ENCODE measurements at places on chromosomes 5 and 9.

DNA sequence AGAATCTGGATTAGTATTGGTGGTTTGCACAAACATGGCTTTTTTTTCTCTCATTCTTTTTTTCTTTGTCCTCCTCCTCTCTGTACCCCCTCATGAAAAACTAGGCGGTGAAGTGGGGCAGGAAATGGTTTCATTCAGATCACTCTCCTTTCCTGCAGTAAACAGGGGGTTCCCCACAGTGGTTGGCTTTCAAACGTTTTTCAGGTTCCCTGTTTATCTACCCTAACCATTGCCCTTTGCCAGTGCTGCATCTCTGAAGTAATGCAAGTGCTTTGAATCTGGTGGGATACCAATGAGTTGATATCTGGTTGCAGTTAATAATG, 29.8 kb downstream of the NR4A3 start:
- no peak for DNase-seq

GRCh38 chr5:54909911-54910870, 75.2 kb downstream of the ESM1 start:
- peak; percentile 78 for DNase-seq

- peak; percentile 34 for DNase-seq
These were observed 1.1 kb downstream of the KIF2A start for GRCh38 chr5:62306896-62307689.

DNA sequence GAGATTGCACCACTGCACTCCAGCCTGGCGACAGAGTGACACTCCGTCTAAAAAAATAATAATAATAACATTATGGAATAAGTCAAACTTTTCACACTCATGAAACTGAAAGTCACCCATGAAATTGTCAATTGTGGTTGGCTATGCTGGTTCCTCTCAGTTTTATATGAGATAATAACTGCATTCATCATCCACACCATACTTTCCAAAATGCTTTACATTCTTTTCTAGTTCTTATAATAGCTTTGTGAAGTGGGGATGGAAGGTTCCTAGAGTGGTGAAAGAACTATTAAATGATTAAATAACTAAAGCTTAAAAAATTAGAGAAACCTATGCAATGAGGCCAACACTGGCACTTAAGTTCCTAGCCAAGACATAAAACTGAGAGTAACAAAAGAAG, 12.6 kb upstream of the ASPN start:
- DNase-seq, result no peak

GRCh38 chr9:106713206-106713605, 149.8 kb upstream of the ZNF462 start:
- no peak for DNase-seq

DNA sequence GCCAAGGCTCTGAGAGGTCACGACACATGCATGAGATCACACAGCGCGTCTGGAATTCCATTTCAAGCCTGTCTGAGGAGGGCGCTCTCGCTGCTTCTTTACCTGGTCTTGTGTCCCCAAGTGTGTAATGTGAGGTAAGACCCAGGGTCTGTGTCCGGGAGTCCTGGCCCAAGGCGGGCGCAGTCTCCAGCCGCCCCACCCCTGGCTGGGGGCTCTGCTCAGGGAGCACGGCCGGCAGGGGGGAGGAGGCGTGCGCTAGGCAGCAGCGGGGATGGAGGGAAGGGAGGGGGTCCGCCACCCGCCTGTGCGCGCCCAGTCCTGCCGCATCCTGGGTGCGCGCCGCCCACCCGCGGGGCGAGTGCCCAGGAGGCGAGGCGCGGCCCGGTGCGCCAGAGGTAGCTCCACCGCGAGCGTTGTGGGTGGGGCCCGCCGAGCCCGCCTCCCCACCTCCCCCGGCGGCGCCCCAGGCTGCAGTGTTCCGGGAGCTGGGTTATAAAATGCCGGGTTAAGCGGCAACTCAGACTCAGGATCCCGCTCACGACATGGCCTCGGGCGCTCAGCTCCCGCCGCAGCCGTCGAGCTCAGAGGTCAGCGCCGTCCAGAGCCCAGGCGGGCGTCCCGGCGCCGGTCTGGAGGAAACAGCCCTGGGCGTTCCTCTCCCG, at the start of gene CCNI2:
CCNI2 (plus strand) TSS at position 473 of the 662 bp plus-strand sequence; CDS start at position 543, 70 bp downstream.
- no peak for DNase-seq

- DNase-seq, result peak; percentile 8
These were observed 161.1 kb downstream of the CSNK1G3 start for GRCh38 chr5:123673107-123673506.

DNA sequence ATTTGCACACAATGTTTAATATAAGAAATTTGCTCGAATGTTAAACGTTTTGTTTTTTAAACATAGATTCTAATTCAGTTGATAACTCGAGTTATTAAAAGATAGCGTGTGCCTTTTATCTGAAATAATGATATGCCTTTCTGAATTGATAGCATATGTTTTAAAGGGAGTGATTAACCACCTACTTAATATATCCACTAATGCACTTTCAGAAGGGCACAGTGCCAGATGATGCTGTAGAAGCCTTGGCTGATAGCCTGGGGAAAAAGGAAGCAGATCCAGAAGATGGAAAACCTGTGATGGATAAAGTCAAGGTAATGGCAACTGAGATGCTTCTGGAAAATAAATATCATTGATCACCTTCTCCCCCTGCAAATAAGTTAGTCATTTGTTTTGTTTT, 53.9 kb downstream of the ERAP1 start:
- no peak for DNase-seq

DNA sequence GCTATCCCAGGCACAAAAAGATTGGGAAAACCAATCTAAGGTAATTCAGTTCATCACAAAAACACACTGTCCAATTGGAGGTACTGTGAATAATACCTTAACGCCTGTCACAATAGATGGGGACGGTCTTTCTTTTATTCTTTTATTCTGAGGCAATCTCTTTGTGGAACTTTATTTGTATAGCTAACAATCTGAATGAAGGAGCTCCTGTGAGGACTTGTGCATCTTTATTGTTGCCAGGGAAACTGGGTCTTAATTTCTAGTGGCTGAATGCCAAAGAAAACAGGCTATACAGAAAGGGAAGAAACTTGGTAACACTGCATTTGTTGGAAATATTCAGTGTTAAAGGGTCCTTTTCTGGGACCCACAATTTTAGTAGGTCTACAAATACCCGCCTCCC, 546.9 kb upstream of the C9orf72 start:
- DNase-seq, result no peak

GRCh38 chr5:109901628-109901981, 211.9 kb downstream of the MAN2A1 start:
- DNase-seq, result no peak

DNA sequence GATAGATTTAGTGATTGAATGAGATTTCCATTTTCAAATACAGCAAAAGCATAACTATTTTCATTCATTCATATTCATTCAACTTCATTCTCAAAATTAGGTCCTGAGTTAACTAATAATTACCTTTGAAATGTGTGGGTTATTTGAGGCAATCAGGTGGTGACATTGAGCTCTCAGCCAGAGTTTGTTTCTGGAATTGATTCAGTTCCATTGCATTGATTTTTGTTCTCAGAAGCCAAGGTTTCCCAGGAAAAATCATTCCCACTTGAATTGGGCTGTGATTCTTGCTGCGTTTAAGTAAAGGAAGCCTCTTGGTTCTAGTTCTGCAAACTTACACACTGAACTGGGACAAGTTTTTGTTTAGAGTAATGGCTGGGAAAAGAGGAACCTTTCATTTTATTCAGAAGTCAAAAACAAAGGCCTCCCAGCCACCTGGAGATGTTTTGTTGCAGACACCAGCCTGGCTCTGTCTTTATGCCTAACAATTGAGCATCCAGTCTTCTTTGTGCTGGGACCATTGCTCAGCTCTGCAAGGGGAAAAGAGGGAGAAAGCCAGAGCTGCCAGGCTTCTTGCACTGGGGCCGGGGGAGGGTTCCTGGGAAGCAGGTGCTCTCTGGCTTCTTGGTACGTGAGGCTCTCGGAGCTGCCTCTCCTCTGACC, 198.6 kb downstream of the TRIO start:
- no peak for DNase-seq

DNA sequence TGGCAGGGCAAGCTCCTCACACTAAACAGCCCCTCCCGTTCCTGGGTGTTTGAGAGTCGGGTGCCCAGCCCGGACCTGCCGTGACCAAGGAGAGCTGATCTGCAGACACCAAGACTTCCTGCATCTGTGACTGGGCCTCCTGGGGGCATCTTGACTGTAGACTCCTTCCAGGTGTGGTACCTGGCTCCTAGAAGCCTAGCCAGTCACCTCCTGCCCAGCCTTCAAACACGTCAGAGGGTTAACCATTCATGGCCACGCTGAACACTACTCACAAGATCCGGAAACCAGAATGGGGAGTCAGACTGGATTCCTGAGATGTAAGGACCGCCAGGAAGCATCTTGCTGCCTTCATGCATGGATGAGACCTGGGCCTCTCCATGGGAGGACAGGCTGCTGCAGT, 3.7 kb upstream of the LCN2 start:
- DNase-seq, result no peak

GRCh38 chr9:28203036-28203435, 629.8 kb upstream of the C9orf72 start:
- DNase-seq, result no peak

DNA sequence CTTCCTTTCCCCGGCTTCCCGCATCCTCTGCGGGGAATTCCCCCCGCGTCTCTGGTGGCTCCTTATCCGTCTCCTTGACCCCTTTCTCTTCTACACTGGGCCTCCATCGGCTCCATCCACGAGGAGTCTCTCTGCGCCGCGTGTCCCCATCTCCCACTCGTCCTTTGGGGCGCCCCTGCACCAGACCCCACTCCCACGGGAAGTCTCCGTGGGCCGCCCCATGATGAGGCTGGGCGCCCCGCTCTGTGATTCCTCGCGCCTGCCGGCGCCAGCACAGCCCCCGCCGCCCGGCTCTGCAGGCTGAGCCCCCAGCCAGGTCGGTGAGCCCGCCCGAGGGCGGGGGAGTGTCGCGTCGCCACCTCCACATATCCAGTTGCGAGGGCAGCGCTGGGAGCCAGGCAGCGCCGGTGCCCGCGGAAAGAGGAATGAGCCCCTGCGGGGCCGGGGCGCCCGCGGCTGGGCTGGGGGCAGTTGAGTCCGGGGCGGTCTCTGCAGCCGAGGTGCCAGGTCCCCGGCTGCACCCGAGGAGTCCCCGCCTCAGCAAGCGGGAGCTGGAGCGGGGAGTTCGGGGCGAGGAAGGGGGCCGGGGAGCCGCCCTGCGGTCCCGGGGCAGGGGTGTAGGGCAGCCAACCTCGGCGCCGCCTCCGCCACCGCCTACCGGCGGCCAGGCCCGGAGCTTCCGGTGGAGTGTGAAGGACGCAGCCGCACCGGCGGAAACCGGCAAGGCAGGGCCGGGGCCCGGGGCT, 2.1 kb upstream of the TRAF1 start:
- peak; percentile 20 for DNase-seq

DNA sequence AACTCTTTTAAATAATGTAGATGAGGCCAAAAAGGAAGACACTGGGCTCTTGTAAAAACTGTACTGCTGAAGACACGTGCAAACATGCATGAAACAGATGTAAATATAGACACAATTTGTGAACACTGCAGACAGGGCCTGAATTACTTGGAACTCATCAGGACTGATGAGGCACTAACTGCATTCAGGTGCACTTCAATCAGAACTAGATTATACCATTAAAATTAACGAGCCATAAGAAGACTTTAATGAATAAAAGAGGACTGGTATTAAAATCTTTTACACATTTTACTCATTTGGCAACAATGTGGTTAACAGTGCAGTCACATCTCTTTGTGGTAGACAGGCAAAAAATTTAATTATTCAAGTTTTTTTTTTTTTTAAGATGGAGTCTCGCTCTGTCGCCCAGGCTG, 13.4 kb upstream of the ZCCHC9 start:
- DNase-seq, result no peak

DNA sequence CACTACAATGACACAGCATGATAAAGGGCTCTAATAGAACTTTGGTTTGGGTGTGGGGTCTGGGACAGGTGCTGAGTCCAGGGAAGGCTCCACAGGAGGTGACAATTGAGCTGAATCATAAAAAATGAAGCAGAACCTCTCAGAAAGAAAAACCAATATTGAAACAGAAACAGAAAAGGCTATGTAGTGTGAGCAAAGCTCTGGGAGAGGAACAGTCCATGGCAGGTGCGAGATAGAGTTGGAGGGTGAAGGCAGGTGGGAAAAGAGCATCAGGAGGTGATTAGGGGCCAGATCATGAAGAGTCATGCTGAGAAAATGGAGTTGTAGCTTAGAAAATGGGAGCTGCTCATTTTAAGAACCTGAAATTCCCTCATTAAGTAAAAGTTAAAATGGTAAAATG, 164.9 kb downstream of the KCTD16 start:
- no peak for DNase-seq

DNA sequence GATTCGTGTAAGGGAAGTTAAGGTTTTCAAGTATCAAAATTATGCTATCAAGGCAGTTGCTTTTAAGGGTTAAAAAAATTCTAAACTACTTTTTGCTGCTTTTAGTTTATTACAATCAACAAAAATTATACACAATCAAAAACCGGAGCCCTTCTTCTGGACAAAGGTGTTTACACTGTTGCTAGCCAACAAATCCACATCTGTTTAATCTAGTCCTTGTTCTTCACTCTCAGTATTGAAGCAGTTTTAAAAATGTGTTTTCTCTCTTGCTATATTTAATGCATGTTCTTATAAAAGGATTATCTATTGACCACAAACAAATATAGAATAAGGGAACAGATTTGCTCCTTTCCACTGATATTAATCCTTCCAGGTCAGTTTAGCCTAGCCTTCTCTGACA, 2.5 kb downstream of the FEM1C start:
- DNase-seq, result no peak

GRCh38 chr9:120559546-120559945, 20.4 kb downstream of the CDK5RAP2 start:
- DNase-seq, result no peak

DNA sequence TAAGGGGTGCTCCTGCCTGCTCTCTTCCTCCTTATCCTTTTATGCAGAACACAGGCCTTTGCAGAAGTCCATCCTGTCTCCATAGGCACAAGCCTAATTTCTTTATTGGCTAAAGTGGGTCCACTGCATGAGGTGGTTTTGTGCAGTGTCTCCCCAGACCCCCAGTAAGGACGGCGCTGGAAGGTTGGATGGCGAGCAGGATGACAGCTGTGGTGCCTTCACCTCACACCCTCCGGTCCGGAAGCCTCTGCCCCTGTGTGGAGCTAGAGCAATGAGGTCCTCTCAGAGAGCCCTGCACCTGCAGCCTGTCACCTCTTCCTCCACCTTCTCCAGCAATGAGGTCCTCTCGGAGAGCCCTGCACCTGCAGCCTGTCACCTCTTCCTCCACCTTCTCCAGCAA, 393.7 kb upstream of the IRX1 start:
- DNase-seq, result no peak

GRCh38 chr5:43482490-43483297, 971 bp downstream of the TMEM267 start:
- DNase-seq, result peak; percentile 58

DNA sequence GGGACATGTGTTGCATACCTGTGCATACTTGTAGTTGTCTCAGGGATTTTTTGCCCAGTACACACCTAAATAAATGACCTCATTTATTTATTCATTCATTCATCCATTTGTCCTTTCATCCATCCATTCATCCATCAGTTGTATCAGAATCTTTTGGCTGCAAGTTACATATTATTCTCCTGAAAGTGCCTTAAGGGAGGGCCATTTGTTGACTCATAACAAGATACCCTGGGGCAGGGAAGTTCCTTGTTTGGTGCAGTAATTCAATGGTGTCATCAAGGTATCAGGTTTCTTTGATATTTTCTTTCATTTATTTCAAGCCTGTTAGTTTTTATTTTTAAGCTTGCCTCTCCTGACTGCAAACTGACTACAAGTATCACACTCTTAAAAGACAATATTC, 597.9 kb upstream of the TLE4 start:
- peak; percentile 4 for DNase-seq

- no peak for DNase-seq
These were observed 654.1 kb downstream of the RAB3C start for GRCh38 chr5:59236986-59237385.
